Activated naive CD4-positive, alpha-beta T cell treated with anti-CD3 and anti-CD28 coated beads, Interleukin-2, amount 10 ng/mL, durations not matched to agents 7 days and 5 days (primary cell): ENCODE measurements at places on chromosomes 16 and 17.

DNA sequence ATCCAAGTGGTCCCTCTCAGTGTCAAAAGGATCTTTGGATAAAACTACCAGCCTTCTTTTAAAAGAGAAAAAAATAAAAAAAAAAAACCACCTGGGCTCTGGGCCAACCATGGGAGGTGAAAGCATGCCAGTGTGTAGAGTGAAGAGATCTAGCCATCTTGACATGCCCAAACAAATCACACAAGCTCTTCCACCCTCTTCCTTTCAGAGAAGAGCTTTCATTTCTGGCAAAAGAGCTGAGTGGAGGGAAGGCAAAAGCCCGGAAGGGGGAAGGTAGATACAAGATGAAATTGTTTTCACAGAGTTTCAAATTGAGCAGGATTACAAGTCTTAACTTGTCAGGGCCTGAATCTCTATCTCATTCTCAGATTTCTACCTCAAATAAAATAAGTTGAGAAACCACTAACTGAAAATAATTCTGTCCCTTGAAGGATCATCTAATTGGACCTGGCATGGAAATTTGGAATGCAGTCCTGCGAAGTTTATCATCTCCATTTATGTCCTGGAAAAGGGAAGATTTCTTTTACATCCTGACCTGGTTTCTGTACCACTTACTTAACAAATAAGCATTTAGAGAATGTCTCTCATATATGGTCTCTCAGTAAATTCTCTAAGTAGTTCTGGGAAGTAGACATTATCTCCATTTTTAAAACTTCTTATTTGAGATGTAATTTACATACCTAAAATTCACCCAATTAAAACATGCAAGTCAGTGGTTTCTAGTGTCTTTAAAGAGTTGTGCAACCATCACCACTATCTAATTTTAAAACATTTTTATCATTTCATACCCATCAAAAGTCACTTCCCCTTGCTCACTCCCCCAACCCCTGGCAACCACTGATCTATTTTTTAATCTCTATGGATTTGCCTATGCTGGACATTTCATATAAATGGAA is 93.7 kb downstream of the TANGO6 start:
- peaks cover 9% of the 10 kb centered on the region for H3K4me1 ChIP-seq
- no peaks in the 10 kb centered on the region for H3K27me3 ChIP-seq
- no peak overlapping the region for H3K4me3 ChIP-seq
- no peak for DNase-seq
- peaks cover 18% of the 10 kb centered on the region for H3K36me3 ChIP-seq

- peaks cover 3% of the 10 kb centered on the region for H3K27me3 ChIP-seq
- no peak overlapping the region for H3K27ac ChIP-seq
- H3K4me1 ChIP-seq: no peaks in the 10 kb centered on the region
- no peak for DNase-seq
Observed at GRCh38 chr16:22712471-22712870, 101.5 kb upstream of the HS3ST2 start.

GRCh38 chr17:40345994-40346764 is 18.4 kb downstream of the GJD3 start:
- H3K4me3 ChIP-seq: peak overlapping the region; percentile 26
- peaks cover 77% of the 10 kb centered on the region for H3K4me1 ChIP-seq
- H3K36me3 ChIP-seq: peaks cover 25% of the 10 kb centered on the region
- peak overlapping the region; percentile 68 for H3K27ac ChIP-seq
- no peaks in the 10 kb centered on the region for H3K27me3 ChIP-seq
- no peak for DNase-seq

GRCh38 chr16:31130336-31130891 is 5.1 kb downstream of the PRSS8 start:
- H3K27ac ChIP-seq: no peak overlapping the region
- peaks cover 20% of the 10 kb centered on the region for H3K36me3 ChIP-seq
- no peaks in the 10 kb centered on the region for H3K27me3 ChIP-seq
- no peak for DNase-seq
- H3K4me1 ChIP-seq: peaks cover 11% of the 10 kb centered on the region

DNA sequence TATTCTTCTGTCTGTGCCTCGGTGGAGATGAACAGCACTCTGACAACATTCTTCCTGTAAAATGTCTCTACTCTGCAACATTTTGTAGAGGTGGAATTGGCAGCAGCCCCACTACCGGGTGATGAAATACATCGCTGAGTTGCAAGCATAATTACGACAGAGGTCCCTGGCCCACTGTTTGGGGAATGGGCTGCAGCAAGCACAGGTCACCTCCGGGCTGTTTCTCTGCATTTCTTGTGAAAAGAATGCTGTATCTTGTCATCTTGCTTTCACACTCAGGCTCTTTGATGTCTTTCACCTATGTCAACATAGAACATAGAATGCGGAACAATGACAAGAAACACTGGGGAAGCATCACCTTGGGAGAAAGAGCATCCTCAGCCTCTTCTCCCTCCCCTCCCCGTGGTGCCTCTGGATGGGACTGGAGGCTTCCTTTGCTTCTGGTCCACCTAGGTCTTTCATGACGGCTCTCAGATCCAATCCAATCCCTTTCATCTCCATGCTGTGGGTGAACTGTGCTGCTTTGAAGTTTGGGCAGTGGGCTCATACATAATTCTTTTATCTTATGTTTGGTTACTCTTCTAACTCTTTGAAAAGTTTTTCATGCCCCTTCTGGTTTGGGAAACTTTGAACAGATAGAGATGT is 265.0 kb downstream of the PHKB start:
- no peak overlapping the region for H3K4me3 ChIP-seq
- no peaks in the 10 kb centered on the region for H3K36me3 ChIP-seq
- no peak for DNase-seq
- no peak overlapping the region for H3K27ac ChIP-seq
- H3K27me3 ChIP-seq: no peaks in the 10 kb centered on the region
- no peaks in the 10 kb centered on the region for H3K4me1 ChIP-seq

- no peak for DNase-seq
- H3K4me3 ChIP-seq: no peak overlapping the region
- no peaks in the 10 kb centered on the region for H3K36me3 ChIP-seq
- no peak overlapping the region for H3K27ac ChIP-seq
Observed at GRCh38 chr16:55873122-55873521, 2.1 kb downstream of the CES5A start.

GRCh38 chr16:3971706-3972105 is 91.2 kb upstream of the CREBBP start:
- no peak overlapping the region for H3K27ac ChIP-seq
- no peaks in the 10 kb centered on the region for H3K27me3 ChIP-seq
- peaks cover 2% of the 10 kb centered on the region for H3K36me3 ChIP-seq

- H3K36me3 ChIP-seq: no peaks in the 10 kb centered on the region
- H3K4me1 ChIP-seq: no peaks in the 10 kb centered on the region
- no peak for DNase-seq
- H3K4me3 ChIP-seq: no peak overlapping the region
Observed at GRCh38 chr16:25912321-25912720, 220.6 kb downstream of the HS3ST4 start.

- H3K36me3 ChIP-seq: peaks cover 59% of the 10 kb centered on the region
- H3K27ac ChIP-seq: no peak overlapping the region
- H3K4me1 ChIP-seq: peaks cover 4% of the 10 kb centered on the region
- no peak overlapping the region for H3K4me3 ChIP-seq
- DNase-seq: no peak
Observed at GRCh38 chr17:30796016-30796415, 28.5 kb downstream of the CRLF3 start.

GRCh38 chr16:4685292-4685691 is 8.1 kb upstream of the NUDT16L1 start:
- no peak for DNase-seq
- H3K4me1 ChIP-seq: peaks cover 5% of the 10 kb centered on the region
- no peaks in the 10 kb centered on the region for H3K27me3 ChIP-seq
- peaks cover 19% of the 10 kb centered on the region for H3K36me3 ChIP-seq

DNA sequence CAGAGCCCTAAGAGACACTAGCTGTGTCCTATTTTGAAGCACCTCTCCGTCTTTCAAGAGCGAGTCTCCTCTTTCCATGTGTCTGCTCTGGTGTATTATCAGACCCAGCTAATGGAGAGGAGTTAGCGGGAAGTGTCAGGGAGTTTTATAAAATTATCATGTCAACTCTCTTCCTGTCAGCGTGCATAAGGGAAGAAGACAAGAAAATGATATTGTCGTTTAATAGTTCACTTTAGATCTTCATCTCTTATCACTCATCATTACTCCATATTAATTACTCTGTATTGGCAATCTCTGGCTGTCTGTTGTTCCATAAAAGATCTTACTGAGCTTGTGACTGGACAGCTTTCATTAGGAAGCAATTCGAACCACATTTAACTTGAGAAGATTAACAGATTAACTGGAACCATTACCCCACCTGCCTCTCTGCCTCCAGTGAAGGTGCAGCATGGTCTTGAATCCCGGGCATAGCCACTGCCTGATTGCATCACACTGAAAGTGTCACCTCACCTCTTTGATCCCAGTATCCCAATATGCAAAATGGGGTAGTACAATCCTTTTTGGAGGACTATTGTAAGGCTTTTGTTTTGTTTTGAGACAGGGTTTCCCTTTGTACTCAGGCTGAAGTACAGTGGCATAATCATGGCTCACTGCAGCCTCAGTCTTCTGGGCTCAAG is 121.1 kb downstream of the TMEM114 start:
- no peak overlapping the region for H3K4me3 ChIP-seq
- no peaks in the 10 kb centered on the region for H3K4me1 ChIP-seq
- no peaks in the 10 kb centered on the region for H3K36me3 ChIP-seq
- H3K27ac ChIP-seq: no peak overlapping the region

DNA sequence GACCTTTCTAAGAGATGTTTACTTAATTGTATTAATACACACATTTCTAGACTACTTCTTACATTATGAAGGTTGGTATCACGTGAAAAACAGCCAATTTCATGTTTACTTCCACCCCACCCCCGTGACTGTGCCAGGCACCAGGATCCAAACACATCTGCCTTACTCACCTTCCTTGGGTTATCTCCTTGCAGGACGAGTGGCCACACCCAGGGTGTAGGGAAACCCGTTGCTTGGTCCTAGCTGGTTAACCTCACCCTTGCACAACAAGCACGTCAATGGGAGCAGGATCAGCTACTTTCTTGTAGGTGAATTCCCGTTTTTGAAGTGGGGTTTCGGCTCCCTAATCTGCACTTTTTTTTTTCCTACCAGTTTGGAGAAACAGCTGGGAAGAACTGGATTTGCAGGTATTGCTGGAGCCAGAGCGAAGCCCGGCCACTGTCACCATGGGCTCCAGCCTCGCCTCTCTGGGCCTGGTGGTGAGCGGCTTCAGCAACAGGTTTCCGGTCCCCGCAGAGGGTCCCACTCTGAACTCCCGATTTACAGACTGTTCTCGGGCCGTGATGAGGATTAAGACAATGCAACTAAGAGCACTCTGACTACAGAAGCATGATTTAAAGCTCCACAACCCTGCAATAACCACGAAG is 2.1 kb upstream of the UBB start:
- H3K36me3 ChIP-seq: peaks cover 29% of the 10 kb centered on the region
- H3K4me1 ChIP-seq: peaks cover 28% of the 10 kb centered on the region
- peaks cover 13% of the 10 kb centered on the region for H3K27me3 ChIP-seq
- no peak overlapping the region for H3K4me3 ChIP-seq
- peak overlapping the region; percentile 33 for H3K27ac ChIP-seq

GRCh38 chr16:88473666-88474534 is 20.8 kb downstream of the ZFPM1 start:
- no peaks in the 10 kb centered on the region for H3K36me3 ChIP-seq
- no peak overlapping the region for H3K4me3 ChIP-seq
- no peak for DNase-seq
- no peak overlapping the region for H3K27ac ChIP-seq
- H3K27me3 ChIP-seq: peaks cover 22% of the 10 kb centered on the region

DNA sequence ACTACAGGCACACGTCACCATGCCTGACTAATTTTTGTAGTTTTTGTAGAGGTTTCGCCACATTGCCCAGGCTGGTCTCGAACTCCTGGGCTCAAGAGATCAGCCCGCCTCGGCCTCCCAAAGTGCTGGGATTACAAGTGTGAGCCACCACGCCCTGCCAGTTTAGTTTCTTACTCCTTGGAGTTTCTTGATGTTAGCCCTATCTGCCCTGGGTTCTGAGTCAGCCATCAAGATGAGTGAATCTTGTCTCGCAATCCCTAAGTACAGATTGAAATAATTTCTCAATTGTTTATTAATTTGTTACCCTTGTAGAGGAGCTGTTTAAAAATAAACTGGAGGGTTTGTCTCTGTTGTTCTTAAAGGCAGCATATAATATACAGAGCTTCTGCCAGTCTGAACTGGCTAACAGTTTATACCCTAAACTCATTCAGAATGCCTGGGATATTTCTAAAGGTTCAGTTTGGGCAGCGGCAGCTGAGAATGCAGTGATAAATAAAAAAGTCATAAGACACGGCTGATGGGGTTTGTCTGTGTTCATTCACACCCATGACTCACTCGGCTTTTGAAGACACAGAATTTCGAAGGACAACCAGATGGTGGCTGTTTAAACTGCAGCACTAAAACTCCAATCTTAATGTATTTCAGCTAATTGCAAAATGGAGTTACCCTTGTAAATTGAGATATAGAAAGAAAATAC is 39.6 kb downstream of the GPRC5B start:
- no peak overlapping the region for H3K27ac ChIP-seq
- H3K36me3 ChIP-seq: no peaks in the 10 kb centered on the region
- H3K4me3 ChIP-seq: no peak overlapping the region
- no peak for DNase-seq
- no peaks in the 10 kb centered on the region for H3K27me3 ChIP-seq
